ENCODE measurements at places on chromosomes 7 and 10.

- no peak for DNase-seq
These were observed 14.8 kb downstream of the ADAM8 start for GRCh38 chr10:133261726-133262325.

DNA sequence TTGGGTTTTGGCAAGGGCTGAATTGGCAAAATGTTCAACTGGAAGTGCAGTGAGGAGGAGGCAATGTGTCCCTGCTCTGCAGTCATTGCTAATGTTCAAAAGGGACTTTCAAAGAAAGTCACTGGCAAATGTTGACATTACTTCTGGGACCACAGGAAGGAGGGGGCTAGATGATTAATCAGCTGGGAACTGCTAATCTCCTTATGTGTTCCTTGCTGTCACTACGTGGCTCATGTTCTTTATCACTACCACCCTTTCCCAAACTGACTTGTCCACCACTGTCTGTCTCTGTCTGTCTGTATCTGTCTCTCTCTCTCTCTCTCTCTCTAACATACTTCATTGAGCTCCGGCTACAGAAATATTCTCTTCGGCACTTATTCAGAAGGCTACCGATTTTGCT lies 86.9 kb upstream of the MTPN start:
- DNase-seq, result no peak

- no peak for DNase-seq
These were observed 106.8 kb downstream of the ARHGAP22 start for GRCh38 chr10:48497780-48498770.

DNA sequence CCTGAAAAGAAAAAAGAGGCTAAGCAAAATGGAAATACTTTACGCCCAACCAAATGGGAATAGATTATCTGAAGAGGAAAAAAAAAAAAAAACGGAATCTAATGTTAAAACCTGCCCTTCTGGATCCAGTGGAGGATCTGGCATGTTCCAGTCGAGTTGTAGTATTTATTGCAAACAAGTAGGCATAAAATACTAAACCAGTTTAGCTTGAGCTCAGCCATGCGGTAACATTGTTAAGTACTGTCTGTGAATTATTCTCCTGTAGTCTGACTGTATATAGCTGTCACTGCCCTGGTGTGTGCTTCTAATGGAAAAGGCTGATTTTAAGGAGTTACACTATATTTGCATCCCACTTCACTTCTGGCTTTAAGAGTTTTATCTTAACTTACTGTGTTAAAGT lies 40.3 kb downstream of the CELF2 start:
- no peak for DNase-seq

- DNase-seq, result no peak
These were observed 8.4 kb downstream of the ZYX start for GRCh38 chr7:143389316-143390103.

- no peak for DNase-seq
These were observed 30.0 kb downstream of the DOCK4 start for GRCh38 chr7:112176241-112176640.

- DNase-seq, result no peak
These were observed 169.3 kb downstream of the MAGI2 start for GRCh38 chr7:79284211-79284610.

GRCh38 chr10:44635176-44635575 lies 250.3 kb upstream of the CXCL12 start:
- DNase-seq, result no peak

GRCh38 chr10:27500886-27501285 lies 3.2 kb upstream of the RAB18 start:
- no peak for DNase-seq

GRCh38 chr7:74412056-74412455 lies 41.6 kb upstream of the GTF2IRD1 start:
- no peak for DNase-seq

Data from NCI-H187 treated with DMSO at 0.1 percent for 48 hours (cell line).